Panc1 (cell line): ENCODE measurements at places on chromosomes 1 and 21. TPM values are rescaled to one million over a fixed set of nuclear protein-coding genes. Genes with fewer than 3 reads are reported as not detected.

The TRNP1 gene
- 81.2 TPM for total RNA-seq

The HSD11B1 gene
- not detected for total RNA-seq

The OLFM3 gene
- total RNA-seq, result not detected

The GPR25 gene
- total RNA-seq, result not detected
